ENCODE measurements at places on chromosomes 7 and 10. TPM values are rescaled to one million over a fixed set of nuclear protein-coding genes. Genes with fewer than 3 reads are reported as not detected.

DNA sequence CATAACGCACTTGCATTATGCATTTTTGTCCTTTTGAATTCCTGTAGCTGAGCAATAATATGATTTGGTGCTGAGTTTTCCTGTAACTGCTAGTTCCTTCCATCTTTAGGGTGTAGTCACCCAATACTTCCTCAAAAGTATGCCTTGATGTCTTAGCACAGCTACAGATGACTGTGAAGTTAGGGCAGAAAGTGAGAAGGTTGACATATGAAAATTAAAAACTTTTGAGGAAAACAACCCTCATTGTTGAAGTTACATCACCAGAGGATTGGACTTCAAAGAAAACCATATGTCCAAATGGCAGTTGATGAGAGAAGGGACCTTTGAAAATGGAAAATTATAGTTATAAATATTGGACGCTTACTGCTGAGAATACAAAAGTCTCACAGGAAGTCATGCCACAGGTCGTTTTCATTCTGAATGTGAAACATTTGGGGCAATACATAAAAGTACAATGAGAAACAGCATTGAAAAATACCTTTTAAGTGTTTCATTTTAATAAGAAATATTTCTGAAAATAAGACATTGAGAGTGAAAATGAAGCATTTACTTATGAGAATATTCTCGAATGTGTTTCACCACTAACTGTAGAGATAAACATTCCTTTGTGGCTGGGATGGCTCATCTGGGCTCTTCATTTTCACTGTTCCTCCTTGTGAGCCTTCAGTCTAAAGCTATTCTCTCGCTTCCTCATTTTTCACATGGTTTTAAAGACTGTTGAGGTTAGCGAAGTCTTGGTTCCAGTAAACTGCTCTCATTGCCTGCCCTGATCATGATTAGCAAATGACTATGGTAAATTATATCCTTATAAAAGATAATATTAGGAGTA, 61.4 kb upstream of the NME8 start:
- DNase-seq, result no peak

DNA sequence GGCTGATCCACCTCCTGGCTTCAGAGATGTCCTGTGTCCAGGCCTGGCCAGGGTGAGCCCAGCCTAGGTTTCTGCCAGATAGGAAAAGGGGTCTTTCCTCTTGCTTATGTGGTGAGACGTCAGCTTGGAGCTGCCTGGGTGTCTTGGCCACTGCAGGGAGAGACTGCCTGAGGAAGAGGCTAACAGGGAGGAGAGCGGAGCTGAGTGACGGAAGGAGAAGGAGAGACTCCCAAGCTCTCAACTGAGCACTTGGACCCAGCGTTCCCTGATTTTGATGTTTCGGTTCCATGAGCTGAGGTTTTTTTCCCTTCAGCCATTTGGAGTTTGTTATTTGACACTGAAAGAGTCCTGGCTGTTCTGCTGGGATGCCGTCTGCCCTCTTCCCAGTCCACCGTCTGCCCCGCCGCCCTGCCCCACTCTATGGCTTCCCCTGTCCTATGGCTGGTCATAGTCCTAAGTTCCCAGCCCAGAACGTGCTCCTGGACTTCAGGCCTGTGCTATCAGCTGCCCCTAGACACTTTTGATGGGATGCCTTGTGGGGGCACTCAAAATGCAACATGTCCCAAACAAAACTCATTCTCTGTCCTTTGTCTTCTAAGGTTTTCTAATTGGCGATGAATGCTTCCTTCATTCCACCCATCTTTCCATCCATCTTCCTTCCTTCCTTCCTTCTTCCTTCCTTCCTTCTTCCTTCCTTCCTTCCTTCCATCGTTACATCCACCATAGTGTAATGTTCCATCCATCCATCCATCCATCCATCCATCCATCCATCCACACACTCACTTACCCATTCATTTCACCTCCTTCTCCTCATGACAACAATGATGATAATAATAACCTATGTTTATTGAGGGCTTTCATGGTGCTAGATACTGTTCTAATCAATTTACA, 20.3 kb upstream of the PCBD1 start:
- no peak for DNase-seq

Gene TSPAN13
- 42.2 TPM for total RNA-seq

GRCh38 chr10:102644646-102645387, 538 bp downstream of the TRIM8 start:
- DNase-seq, result peak; percentile 85

DNA sequence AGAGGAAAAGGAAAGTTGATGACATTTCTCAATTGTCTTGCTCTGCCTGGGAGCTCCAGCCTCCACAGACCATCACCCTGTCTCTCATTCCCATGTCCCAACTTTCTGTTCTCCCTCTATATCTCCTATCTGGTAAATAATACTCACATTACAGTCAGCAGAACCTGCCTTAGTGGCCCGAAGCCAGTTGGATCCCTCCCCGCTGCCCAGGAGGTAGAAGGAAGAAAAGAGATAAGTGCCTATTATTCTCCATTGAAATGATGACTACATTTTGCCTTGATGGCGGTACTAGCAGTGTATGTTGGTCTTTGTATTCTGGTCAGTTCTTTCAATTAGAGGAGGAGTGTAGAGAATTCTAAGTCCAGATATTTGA, 91.9 kb downstream of the CSTF2T start:
- no peak for DNase-seq

- no peak for DNase-seq
Observed at GRCh38 chr10:35464825-35465456, 128.6 kb downstream of the CCNY start.

DNA sequence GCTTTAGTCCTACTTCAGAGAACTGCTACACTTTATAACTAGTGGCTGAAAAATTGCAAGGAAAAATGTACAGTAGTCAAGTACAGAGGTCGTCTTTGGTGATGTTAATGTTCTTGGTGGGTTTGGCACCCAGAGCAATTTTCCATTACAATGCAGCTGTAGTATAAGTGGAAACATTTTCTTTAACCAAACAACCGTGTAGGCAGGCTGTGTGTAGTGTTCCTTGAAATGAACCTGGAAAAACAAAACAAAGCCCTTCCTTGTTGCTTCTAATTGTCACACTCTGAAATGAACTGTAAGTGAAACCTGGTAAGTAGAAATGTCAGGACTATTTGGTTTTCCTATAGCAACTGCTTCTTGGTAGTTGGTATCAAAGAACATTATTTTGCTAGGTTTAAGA, 256.9 kb downstream of the MDFIC start:
- DNase-seq, result peak; percentile 32

DNA sequence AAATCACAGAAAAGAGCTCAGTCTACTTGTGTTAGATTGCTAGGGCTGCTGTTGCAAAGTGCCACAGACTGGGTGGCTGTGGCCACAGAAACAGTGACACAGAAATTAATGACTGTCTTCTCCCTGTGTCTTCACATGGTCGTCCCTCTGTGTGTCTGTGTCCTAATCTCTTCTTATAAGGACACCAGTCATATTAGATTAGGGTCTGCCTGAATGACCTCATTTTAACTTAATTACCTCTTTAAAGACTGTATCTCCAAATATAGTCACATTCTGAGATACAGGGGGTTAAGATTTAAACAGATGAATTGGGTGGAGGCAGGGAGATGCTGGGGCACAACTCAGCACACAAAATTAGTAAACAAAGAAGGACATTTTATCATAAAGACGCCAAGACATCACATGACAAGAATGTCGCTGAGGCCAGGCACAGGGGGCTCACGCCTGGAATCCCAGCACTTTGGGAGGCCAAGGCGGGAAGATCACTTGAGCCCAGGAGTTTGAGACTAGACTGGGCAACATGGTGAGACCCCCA, 23.3 kb upstream of the PARD3 start:
- no peak for DNase-seq

GRCh38 chr7:129829737-129830631, 122.8 kb downstream of the UBE2H start:
- DNase-seq, result peak; percentile 79

DNA sequence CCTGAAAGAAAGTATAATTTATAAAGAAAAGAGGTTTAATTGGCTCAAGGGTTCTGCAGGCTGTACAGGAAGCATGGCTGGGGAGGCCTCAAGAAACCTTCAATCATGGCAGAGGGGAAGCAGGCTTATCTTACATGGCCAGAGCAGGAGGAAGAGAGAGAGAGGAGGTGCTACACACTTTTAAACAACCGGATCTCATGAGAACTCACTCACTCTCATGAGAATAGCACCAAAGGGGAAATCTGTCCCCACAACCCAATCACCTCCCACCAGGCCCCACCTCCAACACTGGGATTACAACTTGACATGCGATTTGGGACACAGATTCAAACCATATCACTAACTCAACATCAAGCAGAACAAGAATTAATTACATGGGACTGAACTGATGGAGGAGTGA, 6.9 kb upstream of the ZNF485 start:
- no peak for DNase-seq

GRCh38 chr10:30825495-30825894, 195.9 kb upstream of the LYZL2 start:
- no peak for DNase-seq

GRCh38 chr7:24948739-24949138, 31.2 kb downstream of the OSBPL3 start:
- DNase-seq, result peak; percentile 40

GRCh38 chr7:52311886-52312285, 723.5 kb upstream of the POM121L12 start:
- DNase-seq, result no peak

Gene TMEM196
- total RNA-seq, result not detected

GRCh38 chr7:45699726-45700390, 125.7 kb downstream of the ADCY1 start:
- no peak for DNase-seq

- no peak for DNase-seq
Observed at GRCh38 chr10:102665904-102666509, 21.7 kb downstream of the TRIM8 start.

GRCh38 chr10:35203745-35204144, 77.1 kb downstream of the CREM start:
- DNase-seq, result no peak

GRCh38 chr7:103651593-103652377, 205.8 kb upstream of the SLC26A5 start:
- no peak for DNase-seq

Gene CASTOR2
- total RNA-seq, result 25.5 TPM

DNA sequence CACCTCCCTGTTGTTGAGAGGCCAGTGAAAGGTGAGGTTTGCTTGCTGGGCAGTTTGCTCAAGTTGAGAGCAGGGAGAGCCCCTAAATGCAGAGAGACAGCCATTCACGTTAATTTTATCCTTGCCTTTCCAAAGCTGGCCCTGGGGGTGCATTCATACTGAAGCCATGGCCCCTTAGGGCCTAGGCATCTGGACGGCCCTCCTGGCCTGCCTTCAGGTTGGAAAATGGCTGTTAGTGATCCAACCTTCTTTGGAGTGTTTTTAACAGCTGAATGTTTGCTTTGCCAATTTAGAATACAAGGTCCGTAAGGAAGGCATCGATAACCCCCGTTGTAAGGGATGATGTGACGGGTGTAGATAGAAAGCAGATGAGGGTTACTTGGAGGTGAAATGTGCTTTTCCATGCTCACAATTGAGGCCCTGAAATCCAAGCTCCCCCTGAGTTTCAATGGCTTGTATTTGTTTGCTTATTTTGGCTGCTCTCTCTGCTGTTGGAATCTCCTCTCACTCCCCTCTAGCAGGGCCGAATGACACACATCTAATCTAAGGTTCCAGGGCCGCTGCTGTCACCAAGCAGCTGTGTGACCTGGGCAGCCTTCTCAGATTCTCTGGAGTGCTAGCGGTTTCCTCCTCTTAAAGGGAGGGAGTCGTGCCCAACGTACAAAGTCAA, 171.6 kb upstream of the MKI67 start:
- DNase-seq, result no peak

- DNase-seq, result no peak
Observed at GRCh38 chr10:130957423-130957822, 354.1 kb downstream of the TCERG1L start.

DNA sequence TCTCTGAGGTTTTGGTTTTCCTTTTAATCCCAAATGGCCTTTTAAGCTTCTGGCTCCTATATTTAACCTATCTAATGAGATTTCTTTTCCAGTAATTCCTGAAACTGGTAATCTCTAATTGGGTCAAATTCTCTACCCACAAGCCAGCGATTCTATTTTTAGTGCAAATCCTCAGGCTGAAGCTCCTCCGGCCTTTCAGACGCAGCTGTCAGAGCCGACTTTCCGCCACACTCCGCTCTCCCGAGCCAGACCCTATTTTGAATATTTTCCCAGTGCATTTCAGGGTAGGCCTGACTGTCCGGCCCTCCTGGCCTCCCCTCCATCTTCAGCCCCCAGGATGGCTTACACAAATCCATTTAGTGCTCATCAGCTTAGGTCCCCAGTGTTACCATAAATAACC, 9.7 kb upstream of the ADCY1 start:
- DNase-seq, result no peak

Gene GIMAP4
- 174 TPM for total RNA-seq

GRCh38 chr7:107130487-107131220, 38.1 kb upstream of the HBP1 start:
- DNase-seq, result no peak

DNA sequence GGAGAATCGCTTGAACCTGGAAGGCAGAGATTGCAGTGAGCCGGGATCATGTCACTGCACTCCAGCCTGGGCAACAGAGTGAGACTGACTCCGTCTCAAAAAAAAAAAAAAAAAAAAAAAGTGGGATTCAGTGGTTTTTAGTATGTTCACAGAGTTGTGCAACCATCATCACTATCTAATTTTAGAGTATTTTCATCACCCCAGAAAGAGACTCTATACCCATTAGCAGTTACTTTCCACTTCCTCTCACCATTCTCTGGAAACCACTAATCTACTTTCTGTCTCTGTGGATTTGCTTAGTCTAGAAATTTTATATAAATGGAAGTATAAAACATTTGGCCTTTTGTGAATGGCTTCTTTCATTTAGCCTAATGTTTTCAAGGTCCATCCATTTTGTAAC, 113.4 kb downstream of the ST7 start:
- DNase-seq, result no peak

DNA sequence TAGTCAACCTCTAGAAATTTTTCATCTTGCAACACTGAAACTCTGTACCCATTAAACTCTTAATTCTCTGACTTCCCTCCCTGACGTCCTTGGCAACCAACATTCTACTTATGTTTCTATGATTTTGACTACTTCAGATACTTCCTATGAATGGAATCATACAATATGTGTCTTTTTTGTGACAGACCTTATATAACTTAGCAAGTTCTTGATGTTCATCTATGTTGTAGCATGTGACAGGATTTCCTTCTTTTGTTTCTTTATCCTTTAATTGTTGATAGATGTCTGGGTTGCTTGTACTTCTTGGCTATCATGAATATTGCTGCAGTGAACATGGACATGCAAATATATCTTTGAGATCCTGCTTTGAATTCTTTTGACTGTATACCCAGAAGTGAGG, 240.8 kb downstream of the ADK start:
- peak; percentile 63 for DNase-seq

- no peak for DNase-seq
Observed at GRCh38 chr7:40827222-40828085, 692.6 kb downstream of the SUGCT start.

GRCh38 chr10:116803451-116804249, 45.6 kb upstream of the ENO4 start:
- DNase-seq, result no peak

DNA sequence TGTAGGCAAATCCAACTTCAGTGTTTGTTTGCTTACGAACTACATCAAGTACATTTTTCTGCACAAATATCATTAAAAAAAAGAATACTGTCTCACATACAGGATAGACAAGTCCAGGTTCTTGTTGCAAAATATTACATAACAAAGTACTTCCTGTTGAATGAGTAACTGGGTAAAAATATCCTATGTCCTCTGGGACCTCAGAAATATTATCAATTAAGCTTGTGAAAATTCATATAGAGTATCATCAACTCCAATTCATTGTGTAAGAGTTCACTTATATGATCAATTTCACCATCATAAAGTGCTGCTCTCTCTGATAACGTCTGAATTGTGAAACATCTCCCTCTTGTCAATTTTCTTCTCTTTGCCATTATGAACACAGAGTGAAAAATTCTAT, 22.6 kb downstream of the HERC4 start:
- DNase-seq, result no peak

Data from endothelial cell of umbilical vein (primary cell).